Fibroblast of mammary gland (primary cell): ENCODE measurements at places on chromosomes 12 and 14.
A peak's percentile ranks its signal among the peaks of the same experiment; 100 is the strongest.

DNA sequence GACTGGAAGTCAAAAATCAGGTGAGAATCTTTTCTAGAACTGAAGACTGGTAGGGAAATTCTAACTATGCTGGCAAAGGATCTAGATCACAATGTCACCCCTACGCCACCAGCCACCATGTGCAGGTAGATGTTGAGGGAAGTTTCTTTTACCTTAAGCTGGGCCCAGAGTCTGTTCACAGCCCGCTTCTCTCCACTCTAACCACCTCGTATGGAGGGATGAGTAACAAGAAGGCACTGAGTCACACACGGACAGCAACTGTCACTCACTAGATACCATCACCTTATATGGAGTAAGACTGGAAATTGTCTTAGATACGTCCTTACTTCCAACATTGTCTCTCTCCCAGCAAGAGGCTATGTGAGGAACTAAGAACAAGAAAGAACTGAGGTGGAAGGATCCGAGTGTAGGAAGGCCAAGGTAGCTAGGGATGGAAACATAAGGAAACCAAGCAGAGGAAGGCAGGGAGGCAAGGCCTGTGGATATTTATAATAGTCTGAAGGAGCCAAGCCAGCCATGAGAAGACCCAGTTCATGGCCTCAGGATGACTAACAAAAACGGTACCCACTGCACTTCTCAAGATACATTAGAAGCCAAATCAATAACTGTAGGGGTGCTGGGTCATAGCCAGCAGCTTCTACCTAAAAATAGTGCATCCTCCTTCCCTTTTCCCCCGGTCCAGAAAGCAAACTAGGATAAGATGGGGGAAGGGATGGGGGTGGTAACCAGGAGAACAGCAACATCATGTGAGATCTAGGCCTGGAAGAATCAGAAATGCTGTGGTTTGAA, 15.5 kb downstream of the REM2 start:
- DNase-seq, result peak; percentile 87

DNA sequence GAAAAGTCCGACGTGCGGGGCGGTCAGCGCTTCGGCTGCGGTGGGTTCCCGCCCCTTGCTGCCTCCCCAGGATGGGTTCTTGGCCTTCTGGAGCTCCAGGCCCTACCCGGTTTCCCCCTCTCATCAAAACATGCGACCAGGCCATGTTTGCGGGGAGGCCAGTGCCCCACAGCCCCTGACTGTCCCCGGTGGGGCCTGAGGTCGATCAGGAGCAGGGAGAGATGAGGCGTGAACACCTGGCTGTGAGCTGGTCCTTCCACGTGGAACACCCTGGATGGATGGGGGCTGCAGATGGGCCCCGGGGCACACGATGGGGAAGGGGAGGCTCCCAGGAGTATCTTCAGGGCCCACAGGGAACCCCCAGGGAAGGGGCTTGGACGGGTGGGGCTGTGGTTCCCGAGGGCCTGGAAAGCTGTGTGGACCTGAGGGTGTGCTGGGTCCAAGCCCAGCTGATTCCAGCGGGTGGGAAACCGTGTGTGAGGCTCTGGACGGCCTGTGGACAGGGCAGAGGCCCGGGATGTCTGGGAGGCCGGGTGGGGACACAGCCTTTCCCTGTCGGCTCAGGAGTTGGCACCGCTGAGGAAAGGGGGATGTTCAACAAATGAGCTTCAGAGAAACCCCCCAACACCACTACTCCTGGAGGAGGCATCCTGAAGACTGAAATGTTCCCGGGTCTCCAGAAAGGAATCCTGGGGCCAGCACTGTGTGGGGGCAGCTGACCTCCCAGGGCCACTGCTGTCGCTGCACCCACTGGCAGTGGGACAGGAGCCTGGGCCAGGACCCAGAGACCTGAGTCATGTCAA, 187.0 kb upstream of the C14orf180 start:
- no peak for DNase-seq

GRCh38 chr12:1502379-1502720, 92.0 kb downstream of the FBXL14 start:
- peak; percentile 75 for DNase-seq

DNA sequence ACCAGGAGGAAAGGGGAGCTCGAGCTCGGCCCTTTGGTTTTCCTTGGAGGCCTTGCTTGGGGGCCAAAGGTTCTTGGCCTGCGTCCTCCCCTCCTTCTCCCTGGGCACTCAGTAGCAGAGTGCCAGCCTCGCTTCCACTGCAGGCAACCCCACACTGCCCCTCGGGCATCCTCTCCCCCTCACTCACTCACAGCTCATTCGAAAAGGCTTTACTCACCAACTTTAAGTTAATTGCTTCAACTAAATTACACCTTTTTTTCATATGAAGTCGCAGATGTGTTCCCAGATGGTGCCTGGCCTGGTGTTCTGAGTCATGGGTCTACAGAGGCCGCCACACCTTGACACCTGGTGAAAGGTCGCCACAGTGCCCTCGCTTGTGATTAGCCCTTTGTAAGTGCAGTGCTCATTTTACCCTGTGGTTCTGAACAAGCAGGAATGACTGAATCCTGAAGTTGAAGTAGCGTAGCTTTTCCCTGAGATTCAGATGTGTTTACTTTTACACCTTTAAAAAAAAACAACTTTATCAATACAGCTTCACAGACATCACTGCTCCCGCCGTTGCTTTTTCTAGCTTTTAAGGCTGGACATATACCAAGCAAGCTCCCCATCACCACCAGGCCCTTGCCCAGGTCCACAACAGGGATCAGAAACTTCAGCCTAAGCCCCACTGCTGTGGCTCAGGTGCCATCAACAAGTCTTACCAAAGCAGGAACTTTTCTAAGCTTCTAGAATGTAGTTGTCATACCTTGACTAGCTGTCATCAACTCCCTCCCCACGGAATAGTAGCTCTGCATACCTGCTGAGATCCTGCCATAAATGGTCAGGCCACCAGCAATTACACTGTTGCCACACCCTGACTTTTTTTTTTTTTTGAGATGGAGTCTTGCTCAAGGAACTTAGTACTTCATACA, 20.3 kb upstream of the ADIPOR2 start:
- DNase-seq, result no peak

GRCh38 chr14:29054119-29054518, 287.5 kb downstream of the FOXG1 start:
- DNase-seq, result no peak

DNA sequence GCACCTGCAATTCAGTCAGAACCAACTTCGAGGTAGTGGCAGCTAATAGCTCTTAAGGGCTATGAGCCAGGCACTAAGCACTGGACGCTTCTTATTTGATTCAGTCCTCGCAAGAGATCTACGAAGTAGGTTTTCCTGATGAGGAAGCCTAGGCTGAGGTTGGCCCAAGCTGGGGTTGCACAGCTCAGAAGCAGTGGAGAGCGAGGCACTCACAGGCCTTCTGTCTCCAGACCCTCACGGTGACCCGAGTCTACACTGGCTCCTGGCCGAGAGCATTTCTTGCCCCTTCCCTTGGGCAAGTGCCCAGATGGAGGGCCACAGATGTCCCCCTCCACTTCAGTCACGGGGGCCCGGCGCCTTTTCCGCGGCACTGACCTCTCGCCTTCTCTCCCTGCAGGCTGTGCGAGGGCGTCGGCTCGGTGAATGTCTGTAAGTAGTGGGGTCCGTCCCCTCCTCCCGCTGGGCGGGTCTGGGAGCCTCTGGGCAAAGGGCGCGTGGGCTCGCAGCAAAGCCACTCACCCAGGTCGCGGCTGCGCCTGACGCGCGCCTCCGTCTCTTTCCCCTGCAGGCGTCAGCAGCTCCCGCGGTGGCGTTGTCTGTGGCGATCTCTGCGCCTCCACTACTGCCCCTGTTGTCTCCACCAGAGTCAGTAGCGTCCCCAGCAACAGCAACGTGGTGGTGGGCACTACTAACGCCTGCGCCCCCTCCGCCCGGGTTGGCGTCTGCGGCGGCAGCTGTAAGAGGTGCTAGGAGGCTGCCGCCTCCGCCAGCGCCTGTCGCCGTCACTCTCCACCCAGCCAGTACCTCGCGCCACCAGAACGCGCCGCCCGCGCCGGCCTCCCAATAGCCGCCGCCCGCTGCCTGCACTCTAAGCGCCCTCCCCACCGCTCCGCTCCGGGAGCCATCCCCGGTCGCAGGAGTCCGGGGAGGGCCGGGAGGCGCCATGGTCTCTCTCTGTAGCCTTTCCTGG, 13.1 kb downstream of the KRT83 start:
- DNase-seq, result no peak

- DNase-seq, result peak; percentile 16
Observed at GRCh38 chr14:56135001-56135400, 16.8 kb downstream of the PELI2 start.

DNA sequence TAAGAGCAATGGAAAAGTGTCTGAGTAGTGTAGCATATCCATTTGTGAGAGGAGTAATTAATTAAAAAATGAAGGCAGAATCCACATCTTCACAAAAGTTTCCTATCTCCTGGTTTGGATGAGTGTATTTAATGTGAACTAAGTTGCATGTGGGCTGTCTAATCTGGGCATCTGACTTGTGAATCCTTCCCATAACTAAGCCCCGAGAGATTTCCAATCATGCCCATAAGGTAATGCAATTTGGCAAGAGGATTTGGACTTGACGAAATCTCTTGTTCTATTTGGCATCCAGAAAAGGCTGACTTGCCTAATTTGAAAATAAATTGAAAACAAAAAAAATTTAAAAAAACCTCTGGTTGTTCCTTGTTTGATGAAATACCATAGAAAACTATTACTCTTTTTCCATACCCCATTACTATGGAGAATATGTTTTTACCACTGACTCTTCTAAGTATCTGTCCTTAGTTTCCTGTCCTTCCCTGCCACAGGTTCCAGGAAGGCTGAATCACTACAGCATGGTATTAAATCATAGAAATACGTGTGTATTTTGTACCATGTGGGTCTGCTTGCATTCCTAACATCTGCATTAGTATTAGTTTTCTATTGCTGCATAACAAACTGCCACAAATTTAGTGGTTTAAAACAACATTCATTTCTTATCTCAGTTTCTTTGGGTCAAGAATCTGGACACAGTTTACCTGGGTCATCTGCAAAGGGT, 48.4 kb downstream of the ETV6 start:
- peak; percentile 89 for DNase-seq

DNA sequence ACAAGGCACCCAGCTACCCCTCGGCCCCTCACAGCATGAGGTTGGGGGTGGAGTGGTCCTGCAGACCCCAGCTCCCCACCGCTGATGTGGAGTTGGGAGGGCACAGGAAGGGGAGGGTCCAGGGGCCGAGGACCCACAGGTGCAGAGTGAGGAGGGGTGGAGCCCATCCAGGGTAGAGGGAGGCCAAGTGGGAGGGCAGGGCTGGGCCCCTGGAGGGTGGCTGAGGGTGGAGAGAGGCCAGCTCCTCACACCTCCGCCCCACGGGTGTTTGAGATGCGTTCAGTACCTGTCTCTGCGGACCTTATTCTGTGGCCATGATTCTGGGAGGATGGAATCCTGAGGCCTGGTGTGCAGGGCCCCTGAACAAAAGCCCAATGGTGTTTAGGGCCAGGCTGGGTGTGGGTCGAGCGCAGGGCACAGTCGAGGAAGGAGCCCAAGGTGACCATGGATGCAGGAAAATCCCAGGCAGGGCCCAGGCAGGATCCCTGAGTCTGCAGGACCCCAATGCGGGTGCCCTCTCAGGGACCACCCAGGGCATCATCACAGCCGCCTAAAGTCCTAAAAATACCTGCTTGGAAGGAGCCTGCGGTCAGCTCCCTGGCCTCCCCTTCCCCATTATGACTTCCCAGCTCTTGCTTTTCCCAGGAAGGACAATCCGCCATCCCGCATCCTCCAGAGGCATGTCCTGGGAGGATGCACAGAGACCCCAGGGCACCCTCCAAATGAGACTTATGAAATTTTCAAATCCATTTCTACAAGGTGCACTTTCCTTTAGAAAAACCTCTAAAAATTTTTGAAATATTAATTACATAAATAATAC, 377.1 kb upstream of the SFSWAP start:
- DNase-seq, result no peak

DNA sequence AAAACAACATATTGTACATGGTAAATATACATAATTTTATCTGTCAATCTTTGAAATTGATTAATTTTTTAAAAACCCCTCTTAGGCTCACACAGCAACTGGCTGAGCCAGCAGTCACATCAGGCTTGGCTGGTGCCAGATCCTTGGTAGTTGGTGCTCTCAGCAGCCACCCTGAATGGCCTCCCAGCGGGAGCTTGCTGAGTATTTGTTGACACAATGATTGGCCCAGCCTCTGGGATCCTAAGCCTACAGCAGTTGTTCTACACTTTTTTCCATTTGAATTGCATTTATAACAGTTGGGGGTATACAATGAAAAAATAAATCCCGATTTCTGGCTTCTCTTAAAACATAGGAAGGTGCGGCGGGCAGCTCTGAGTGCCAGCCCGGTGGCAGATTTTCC, 11.1 kb downstream of the PRKAB1 start:
- DNase-seq, result no peak

DNA sequence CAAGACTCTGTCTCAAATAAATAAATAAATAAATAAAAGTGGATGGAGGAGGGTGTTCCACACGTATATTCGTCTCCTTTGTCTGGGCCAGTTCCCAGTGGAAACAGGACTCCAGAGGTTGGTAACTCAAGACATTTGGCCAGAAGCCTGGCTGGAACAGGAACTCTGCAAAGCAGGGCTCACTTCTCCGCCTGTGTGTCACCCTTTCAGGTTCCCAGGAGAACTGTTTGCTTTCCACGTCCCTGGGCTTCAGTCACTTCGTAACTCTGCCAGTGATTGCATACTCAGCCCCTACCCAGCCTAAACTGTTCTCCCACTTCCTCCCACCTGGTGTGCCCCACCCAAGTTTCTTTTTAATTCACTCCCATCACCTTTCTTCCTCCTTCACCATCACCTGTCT, 7.0 kb upstream of the UBE2N start:
- DNase-seq, result no peak

DNA sequence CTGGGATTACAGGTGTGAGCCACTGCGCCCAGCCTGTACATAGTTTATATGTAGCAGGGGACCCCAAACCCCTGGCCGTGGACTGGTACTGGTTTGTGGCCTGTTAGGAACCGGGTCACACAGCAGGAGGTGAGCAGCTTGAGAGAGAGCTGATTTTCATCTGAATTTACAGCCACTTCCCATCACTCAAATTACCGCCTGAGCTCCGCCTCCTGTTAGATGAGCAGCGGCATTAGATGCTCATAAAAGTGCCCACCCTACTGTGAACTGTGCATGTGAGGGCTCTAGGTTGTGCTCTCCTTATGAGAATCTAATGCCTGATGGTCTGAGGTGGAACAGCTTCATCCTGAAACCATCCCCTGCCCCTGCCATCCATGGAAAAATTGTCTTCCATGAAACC, 119.3 kb downstream of the NTN4 start:
- DNase-seq, result no peak

GRCh38 chr12:50174971-50175715, 8.0 kb upstream of the CERS5 start:
- DNase-seq, result peak; percentile 84

DNA sequence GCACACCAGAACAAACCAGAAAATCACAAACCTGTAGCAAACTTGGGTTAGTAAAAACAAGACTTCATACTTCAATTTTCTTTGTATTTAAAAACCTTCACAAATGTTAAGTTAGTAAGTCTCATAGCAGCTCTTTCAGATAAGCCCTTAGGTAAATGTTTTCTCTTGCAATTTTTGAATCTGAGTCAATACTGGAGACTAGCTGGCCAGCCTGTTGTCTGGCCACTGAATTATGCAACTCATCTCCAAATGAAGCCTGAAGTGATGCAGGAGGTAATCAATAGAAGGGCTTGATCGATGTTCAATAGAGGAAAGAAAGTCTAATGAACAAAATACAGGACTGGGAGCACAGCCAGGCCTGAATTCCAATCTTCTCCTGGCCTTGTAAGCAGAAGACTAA, 465.2 kb downstream of the LRIG3 start:
- DNase-seq, result no peak

GRCh38 chr14:61533513-61534255, 161.6 kb upstream of the HIF1A start:
- DNase-seq, result no peak
